ENCODE measurements at places on chromosomes 13 and 19. TPM values are rescaled to one million over a fixed set of nuclear protein-coding genes. Genes with fewer than 3 reads are reported as not detected.

Gene PRSS57
- not detected for total RNA-seq

Gene CYP2A6
- total RNA-seq: not detected

DNA sequence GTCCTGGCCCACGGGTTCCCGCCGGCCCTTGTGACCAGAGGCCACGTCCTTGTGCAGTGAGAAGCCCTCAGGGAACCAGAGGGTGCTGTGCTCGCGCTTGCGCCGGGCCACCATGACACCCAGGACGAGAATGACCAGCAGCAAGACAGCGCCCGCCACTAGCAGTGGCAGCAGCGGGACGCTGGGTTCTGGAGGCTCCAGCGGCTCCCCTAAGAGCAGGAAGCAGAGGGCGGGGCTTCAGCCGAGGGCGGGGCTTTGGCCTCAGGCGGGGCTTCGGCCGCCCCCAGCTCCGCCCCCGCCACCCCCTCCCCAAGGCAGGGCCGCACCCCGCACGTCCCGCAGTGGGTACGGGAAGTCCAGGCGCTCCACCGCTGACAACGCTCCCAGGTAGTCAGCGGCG, 30.4 kb downstream of the NOTCH3 start:
- DNase-seq: no peak

DNA sequence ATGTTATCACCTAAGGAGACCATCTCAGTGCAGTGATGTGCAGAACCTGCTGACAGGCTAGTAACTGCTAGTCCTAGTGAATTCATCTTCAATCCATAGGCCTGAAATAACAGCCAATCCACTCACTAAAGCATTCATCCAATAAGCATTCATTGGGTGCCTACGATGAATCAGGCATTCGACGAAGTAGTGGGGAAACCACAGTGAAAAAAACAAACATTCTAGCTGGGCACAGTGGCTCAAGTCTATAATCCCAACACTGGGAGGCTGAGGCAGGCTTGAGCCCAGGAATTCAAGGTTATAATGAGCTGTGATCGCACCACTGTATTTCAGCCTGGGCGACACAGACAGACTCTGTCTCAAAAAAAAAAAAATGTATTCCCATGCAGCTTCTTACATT, 135.6 kb downstream of the RNF17 start:
- DNase-seq: no peak

- DNase-seq: no peak
Measured at GRCh38 chr13:89514534-89515312, 1832.8 kb upstream of the MIR17HG start.

DNA sequence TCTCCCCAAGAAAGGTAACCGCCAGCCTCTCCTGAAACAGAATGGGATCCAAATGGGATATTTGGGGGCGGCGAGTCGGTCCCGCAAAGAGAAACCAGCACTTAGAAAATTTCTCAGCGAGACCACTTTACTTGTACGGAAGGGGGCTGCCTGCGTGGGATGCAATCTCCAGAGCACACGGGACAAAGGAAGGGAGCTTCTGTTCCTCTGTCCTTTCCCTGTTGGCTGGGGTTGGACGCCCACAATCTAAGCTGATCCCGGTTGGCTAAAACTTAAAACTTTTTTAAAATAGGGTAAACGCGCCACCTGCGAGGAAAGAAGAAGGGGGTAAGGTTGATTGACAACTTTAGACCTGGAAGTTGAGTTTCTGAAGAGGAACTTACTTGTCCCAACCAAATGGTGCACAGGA, 826 bp upstream of the BSG start:
- no peak for DNase-seq

- DNase-seq: no peak
Measured at GRCh38 chr13:111265006-111265700, 55.3 kb upstream of the TEX29 start.

Gene C1QTNF9
- not detected for total RNA-seq

- DNase-seq: no peak
Measured at GRCh38 chr13:113928685-113929627, 44.9 kb downstream of the C13orf46 start.

GRCh38 chr13:43122791-43123190, 99.4 kb downstream of the DNAJC15 start:
- no peak for DNase-seq

GRCh38 chr19:53884256-53884655, 2.3 kb downstream of the PRKCG start:
- no peak for DNase-seq

GRCh38 chr19:38197937-38198704, 25.9 kb downstream of the DPF1 start:
- no peak for DNase-seq

DNA sequence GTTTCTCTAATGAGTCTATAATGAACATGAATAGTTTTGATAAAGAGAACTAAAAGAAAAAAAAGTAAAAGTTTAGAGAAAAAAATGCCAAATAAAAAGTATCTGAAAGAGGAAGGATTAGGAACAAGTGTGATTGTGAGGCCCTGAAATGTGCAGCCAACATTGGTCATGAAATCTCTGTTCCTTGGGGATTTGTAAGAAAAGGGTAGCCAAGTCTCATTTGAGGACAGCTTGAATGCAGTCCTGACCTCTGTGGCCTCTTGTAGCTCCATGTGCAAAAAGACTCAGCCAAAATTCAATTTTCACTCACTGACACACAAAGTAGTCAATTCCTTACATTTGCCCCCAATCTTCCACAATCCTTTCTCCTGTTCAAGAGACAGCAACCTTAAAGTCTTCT, 167.9 kb downstream of the KLF12 start:
- no peak for DNase-seq

GRCh38 chr19:17069193-17069592, 6.1 kb downstream of the HAUS8 start:
- DNase-seq: no peak

GRCh38 chr19:15913384-15913783, 15.5 kb upstream of the CYP4F2 start:
- no peak for DNase-seq

- DNase-seq: no peak
Measured at GRCh38 chr13:66635526-66635925, 594.6 kb downstream of the PCDH9 start.

GRCh38 chr19:5850189-5850588, 1.1 kb downstream of the FUT3 start:
- DNase-seq: no peak

DNA sequence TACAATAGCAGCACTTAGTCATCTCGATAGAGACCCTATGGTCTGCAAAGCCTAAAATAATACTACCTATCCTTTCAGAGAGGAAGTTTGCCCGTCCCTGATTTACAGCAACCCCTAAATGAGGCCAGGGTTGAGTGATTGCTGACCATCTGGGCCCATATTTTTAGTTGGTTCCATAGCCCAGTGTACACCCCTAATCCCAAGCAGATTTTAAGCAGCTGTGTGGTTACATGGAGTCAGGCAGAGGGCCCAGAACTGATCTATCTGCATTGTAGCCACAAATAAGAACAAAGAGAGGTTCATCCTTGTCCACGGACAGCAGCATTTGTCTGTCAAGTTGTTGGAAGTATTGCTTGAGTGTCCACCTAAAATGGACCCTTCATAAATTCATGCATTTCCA, 148.2 kb downstream of the DCT start:
- DNase-seq: no peak

DNA sequence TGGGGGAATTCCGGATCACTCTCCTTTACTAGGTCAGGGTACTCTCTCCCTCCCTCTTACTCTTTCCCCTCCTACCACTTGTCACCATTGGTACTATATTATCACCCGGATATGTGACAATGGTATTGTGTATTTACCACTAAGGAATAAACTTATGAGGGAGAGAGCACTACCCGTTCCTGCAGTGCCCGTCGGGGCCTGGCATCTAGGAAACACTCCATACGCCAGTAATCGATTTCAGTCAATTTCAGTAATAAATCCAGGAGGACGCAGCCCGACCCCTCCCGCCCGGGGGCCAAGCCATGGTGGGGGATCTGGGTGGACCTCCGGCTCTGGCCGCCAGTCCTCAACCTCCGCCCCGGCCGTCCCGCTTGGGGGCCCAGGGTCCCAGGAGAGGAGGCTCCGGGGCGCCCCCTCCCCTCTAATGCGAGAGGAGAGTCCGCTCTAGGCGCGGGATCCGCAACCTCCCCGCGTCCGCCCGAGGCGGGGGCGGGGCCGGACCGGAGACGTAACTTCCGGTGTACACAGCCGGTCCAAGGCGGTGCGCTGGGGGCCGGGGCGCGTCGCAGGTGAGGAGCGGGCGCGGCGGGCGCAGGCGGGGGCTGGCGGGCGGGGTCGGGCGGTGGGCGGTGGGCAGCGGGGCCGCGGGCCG, at the start of gene GARRE1:
TSS of gene GARRE1 (plus strand) at position 509 of the 652 bp plus-strand sequence. CDS start 45,920 bp downstream, outside the sequence.
- peak; percentile 88 for DNase-seq

GRCh38 chr19:18669524-18669817, 14.0 kb upstream of the CRTC1 start:
- DNase-seq: peak; percentile 28

GRCh38 chr19:48064509-48064908, 20.6 kb upstream of the CABP5 start:
- DNase-seq: no peak

Gene ZNF578
- total RNA-seq: 3.3 TPM

GRCh38 chr13:48653472-48653939, at the start of gene CYSLTR2:
Gene CYSLTR2, plus strand, starts transcription at chr13:48653929. Its CDS starts 52,889 bp downstream, at chr13:48706818.
- no peak for DNase-seq

GRCh38 chr19:929891-930258, 4.0 kb downstream of the ARID3A start:
- DNase-seq: no peak

DNA sequence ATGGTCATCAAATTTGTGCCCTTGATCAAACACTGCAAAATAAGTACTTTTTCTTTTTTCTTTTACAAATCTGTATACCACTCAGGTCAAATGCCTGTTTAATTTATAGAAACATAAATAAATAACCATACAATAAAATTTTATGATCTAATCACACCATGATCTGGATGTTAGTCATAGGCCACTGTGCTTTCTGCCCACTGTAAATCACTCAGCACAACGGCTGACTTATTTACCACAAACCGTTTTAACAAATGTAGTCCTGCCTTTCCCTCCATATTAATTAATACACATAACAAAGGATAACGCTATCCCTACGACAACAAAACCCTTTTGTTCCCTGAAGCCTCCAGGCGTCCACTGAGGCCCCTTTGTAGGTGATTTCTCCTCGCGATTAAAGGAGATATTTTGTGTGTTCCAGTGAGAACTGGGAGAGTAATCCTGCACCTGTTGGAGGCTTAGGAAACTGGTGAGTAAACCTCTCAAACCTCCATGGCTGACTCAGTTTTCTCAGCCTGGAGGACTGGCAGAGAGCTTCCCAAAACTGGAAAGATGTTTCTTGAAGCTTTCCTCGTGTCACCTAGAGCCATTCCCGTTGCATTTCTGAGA, 477.1 kb upstream of the SGCG start:
- no peak for DNase-seq

- no peak for DNase-seq
Measured at GRCh38 chr19:4722671-4723594, 709 bp downstream of the DPP9 start.

- peak; percentile 62 for DNase-seq
Measured at GRCh38 chr19:49387936-49388372, at the start of gene KASH5. Gene KASH5, plus strand, starts transcription at chr19:49388249. Its CDS starts 2,635 bp downstream, at chr19:49390884.

DNA sequence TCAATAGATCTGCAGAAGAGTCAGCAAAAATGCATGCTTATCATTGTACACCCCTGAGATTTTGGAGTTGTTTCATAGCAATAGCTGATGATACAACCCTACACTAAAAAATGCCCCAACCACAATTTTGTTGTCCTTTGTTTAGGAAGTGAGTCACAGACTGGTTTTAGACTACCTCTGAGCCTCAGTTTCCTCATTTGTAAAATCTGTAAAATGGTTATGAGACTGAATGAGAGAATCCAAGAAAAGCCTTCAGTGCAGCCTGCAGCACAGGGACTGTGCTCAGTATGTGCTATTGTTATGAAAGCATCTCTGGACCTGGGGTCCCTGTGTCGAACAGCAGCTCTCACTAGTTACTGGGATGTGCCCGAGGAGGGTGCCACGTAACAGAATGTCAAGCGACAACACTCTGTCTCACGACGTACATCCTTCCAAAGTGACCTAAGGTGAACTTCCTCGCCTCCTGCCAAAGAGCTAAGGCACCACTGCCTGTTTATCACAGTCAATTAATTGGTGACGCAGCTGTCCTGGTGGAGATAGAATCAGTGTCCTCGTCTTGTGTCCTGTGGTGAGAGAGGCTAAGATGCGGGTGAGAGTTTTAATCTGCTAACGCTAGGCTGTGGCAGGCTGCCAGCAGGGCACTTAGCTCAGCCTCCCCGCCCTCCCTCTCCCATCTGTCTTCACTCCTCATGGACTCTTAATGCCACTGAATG, 18.1 kb downstream of the DHRS12 start:
- no peak for DNase-seq

GRCh38 chr13:95865080-95865615, 188.1 kb downstream of the UGGT2 start:
- no peak for DNase-seq

- DNase-seq: no peak
Measured at GRCh38 chr13:51714663-51715168, 89.2 kb downstream of the DHRS12 start.

GRCh38 chr13:41512441-41512840, 55.1 kb downstream of the RGCC start:
- no peak for DNase-seq

GRCh38 chr19:30105727-30106126, 163.7 kb downstream of the URI1 start:
- no peak for DNase-seq

DNA sequence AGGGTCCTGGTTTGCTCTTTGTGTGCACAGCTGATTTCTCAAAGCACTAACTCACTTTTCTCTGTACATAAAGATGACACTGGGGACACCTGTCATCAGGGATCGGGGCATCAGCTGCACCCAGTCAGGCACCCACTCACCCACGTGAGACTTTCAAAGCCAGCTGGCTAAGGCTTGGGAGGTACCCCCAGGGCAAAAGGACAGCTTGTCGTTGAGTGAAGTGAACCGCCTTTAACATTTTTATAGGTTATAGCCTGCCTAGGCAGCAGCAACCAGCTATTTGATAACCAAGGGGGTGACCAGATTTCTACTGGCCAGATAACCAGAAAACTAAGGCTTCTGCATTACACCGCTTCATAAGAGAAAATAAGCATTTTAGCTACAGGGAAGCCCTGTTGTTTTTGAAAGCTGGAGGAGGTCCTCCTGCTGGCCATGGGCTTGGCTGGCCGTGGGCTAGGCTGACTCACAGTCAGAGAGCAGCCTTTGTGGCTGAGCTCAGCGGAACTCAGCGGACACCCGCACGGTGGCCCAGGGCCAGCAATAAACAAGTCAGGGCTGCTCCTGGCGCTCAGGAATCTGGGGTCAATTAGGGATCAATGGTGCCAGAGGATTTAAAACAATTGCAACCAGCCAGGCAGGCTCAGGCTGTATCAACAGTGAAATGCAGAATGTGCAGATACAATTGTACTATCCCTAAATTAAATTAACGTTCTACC, 57.1 kb downstream of the ALOX5AP start:
- peak; percentile 88 for DNase-seq

Gene INSL3
- total RNA-seq: not detected
